WERI-Rb-1 (cell line): ENCODE measurements at places on chromosomes 1 and 21.
A peak's percentile ranks its signal among the peaks of the same experiment; 100 is the strongest.

DNA sequence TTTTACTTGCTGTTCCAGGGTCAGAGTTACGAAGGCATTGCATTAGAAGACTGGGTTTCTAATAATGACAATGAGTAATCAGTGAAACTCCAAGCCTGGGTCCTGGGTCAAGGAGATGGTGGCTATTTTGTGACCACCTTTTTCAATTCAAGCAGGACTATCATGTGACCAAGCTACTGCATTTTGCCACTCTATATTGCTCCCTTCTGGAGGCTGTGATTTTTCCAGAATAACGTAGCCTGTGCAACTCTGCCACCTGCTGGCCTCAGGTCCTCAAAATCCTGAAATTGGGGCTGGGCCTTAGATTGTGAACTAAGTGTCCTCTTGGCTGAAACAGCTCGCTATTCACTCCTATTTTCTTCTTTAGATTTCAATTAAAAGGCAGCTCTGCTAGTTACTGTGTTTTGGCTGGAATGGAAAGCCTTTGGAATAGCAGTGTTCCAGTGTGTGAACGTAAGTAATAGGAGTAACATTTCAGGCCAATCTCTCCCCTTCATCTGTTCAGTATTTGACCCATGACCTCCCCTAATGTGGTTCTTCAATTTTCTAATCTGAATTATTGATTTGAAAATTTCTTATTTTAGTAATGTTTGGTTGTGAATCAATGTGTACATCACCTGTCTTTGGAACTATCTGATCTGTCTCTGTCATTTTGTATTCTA, 52.9 kb upstream of the CD46 start:
- peak; percentile 88 for DNase-seq

DNA sequence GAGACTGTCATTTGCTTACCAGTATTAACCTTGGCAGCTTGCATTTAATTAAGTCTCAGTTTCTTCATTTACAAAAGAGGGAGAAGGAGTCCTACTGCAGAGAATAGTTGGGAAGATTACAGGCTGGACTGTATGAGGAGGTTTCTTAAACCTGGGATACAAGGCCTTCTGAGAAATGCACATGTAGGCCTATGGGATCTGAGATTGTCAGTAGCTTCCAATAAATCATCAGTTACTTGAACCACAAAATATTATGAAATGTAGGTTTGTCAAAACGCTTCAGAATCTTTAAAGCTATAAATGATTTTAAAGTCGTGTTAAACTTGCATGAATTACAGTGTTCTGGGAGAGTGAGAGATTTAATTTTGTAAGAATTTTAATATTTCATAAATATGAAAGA, 69.6 kb downstream of the NRIP1 start:
- DNase-seq = no peak

DNA sequence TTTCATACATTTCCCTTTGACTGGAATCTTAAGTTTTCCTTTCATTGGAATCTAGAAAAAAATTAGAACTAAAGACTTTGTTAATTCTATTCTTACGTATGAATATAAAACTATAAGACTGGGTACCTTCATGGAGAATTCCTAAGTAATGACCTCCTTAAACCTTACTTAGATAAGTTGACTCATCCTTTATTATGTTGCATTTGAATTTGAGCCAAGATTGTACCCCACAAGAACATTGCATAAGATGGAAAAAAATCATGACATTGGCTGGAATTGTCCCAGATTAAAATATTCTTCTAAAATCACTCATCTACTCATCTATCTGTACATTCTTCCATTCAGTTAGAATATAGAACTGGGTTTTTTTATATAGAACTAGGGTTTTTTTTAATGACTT, 137.4 kb downstream of the C1orf21 start:
- no peak for DNase-seq

DNA sequence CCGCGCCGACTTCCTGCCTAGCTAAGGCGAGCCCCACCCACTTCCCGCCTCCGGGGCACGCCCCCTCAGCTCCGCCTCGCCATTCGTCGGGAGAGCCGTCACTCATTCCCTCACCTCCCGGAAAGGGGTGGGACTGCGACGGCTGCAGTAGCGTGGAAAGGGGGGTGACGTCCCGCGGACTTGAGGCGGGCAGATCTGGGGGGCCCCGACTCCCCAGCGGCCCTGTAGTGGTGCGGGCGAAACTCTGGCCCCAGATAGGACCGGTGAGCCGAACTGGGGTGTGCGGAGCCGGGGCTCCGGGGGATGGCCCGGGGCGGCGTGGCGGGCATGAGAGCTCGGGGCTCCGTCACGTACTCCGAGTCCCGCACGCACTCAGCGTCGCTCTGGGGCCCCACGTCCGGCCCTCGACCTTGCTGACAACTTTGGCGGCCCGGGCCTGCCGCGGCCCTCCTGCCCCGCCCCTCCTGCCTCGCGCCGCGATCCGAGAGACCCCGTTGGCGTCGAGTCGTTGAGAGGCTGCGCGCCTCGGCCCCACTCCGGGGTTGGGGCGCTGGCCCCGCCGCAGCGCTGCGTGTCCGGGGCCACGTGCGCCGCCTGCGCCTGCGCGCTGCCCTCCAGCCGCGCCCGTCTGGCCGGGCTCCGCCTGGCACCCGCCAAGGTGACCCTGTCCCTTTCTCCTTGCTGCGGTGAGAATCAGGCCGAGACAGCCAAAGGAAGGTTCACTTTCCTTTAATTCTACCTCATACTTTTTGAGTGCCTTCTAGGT, 395 bp upstream of the ENO1 start:
- DNase-seq = peak; percentile 96

DNA sequence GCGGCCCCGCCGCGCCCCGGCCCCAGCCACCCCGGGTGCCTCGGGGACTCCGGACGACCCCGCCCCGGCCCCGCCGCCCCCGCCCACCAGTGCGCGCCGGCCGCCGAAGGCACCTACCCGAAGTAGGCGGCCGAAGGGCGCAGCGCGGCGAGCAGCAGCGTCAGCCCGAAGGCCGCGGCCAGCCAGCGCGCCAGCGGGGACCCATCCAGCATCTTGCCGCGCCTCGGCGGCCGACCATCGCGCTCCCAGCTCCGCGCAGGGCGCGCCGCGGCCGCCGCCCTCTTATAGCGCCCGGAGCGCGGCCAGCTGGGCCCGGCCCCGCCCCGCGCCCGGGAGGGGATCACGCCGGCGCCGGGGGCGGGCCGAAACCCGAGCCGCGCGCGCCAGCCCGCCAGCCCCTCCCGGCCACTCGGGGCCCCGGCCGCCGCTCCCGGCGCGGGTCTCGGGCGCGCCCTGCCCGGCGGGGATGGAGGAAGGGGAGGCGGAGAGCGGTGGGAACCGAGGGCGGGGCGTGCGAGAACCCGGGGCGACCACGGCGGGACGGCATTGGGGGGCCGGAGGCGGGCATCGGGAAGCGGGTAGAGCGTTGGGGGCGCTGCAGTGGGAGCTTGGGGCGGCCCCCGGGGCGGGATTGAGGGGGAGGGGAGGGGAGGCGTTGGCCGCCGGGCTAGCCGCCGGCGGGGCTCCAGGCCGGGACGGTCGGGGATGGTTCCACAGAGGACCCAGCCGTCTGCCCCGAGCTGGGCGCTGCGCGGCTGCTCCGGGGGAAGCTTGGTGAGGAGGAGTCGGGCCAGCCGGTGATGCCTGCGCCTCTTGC, at the start of gene WNT9A:
Gene WNT9A, minus strand, starts transcription at position 257 of the 817 bp plus-strand sequence. Its CDS starts 45 bp downstream, at position 212.
- no peak for DNase-seq

DNA sequence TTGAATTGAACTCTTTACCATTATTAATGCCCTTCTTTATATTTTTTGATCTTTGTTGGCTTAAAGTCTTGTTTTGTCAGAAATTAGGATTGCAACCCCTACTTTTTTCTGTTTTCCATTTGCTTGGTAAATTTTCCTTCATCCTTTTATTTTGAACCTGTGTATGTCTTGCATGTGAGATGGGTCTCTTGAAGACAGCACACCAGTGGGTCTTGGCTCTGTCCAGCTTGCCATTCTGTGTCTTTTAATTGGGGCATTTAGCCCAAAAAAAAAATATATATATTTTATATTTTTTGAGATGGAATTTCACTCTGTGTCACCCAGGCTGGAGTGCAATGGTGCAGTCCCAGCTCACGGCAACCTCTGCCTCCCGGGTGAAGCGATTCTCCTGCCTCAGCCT, 33.6 kb downstream of the DISC1 start:
- DNase-seq = no peak

GRCh38 chr1:151639466-151639865, 27.6 kb downstream of the SNX27 start:
- no peak for DNase-seq

DNA sequence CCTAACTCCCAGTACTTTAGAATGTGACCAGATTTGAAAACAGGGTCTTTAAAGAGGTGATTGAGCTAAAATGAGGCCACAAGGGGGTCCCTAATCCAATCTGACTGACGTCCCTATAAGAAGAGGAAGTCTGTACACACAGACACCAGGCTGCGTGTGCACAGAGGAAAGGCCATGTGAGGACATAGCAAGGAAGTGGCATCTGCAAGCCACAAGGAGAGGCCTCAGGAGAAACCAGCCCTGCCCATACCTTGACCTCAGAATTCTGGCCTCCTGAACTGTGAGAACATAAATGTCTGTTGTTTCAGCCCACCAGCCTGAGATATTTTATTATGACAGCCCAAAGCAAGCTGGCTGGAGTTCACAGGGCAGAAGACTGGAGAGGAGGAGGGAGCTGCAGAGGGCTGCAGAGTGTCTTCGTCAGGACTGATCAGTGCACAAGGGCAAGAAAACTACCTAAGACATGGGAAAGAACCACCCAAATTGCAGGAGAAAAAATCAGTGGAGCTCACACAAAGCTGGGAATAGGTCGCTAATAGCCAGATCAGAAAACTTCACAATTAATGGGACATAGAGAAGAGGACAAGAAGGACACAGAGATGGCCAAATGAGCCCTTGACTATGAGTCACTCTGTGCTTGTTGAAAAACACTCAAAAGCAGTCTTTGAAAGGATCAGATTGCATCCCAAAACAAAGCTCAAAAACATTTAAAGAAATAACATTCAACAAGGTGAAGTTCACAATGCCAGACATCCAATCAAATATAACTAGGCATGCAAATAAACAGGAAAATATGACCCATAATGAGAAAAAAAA, 14.1 kb upstream of the WNT9A start:
- no peak for DNase-seq

DNA sequence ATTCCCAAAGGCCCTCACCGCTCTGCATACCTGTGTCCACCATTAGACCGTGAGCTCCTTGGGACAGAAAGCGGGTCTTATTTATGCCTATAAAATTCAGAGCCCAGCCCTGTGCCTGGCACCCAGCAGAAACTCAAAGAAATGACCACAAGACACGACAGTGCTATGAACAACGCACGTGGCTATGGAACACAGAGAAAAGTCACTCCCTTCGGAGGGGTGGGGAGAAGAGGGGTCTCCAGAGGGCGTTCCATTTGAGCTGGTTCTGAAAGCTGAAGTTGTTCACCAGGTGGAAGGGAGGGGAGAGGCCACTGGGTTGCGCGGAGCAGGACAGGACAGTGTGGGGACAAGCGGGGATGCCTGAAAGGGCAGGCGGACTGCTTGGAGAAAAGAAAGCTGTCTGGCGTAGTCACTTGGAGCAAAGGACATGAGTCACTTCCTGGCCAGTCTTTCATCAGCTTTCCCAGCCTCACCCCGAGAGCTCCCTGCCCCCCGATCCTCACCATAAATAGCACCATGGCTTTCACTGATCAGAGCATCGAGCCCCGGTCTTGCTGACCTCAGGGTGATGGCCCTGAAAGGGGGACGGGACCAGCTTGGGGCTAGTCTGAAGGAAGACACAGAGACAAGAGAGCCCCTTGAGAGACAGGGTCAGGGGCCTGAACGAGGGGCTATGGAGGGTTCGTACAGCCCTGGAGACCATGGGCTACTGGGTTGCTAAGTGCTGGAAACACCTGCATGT, 28.5 kb downstream of the ECE1 start:
- no peak for DNase-seq

GRCh38 chr1:210369425-210369824, 40.7 kb downstream of the HHAT start:
- no peak for DNase-seq

DNA sequence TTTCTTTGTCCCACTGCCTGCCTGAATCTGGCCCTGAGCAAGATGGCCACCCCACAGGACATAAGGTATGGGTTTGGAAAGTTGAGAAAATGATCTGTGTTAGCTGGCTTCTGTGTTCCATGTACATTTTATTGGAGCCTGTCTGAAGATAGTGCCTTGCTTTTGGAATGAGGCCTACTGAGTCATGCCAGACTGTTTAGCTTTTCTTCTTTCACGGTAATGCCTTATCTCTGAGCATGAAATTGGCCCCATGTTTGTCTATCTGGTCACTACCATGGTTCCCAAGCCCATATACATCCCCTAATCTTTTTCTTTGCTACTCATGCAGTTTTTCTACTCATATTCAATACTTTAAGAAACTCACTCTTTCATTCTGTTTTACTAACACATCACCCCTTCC, 85.1 kb upstream of the LMO4 start:
- no peak for DNase-seq

- no peak for DNase-seq
Measured at GRCh38 chr1:99538618-99538956, 107.3 kb upstream of the PALMD start.
